ENCODE measurements at places on chromosomes 7 and 10.

DNA sequence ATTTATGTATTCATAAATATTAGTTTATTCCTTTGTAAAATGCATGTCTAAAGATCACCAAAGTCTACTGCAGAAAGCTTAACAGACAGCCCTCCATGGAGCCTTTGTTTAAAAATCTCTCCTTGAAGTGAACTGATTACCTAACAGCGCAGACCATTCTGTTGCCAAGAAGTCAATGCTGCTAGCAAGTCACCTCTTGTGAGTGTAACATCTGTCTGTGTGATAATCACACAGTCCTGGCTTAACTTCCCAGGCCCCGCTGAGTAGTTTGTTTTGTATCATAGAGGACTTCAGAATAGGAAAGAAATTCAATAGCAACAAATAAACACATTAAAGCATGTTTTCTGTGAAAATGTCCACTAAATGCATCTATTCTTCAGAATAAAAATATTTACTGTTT is 435.3 kb upstream of the IGFBP3 start:
- no peak for DNase-seq

- DNase-seq = no peak
Observed at GRCh38 chr7:24709585-24710360, 47.5 kb downstream of the GSDME start.

GRCh38 chr7:32470871-32471270 is 19.3 kb downstream of the LSM5 start:
- DNase-seq = no peak

- DNase-seq = no peak
Observed at GRCh38 chr7:65910237-65910636, 37.4 kb downstream of the VKORC1L1 start.

Measured in CD4-positive, alpha-beta T cell treated with Interferon gamma for 1 hour (primary cell).